Thoracic aorta (tissue), 2 donors: ENCODE measurements at places on chromosomes 5 and 9. TPM values are rescaled to one million over a fixed set of nuclear protein-coding genes. Genes with fewer than 3 reads are reported as not detected.

Gene CER1
- total RNA-seq = not detected

GRCh38 chr9:101635473-101635872, 40.7 kb upstream of the PPP3R2 start:
- no peak overlapping the region for H3K4me3 ChIP-seq
- no peaks in the 10 kb centered on the region for H3K4me1 ChIP-seq
- no peaks in the 10 kb centered on the region for H3K36me3 ChIP-seq
- DNase-seq = no peak
- no peak overlapping the region for H3K27ac ChIP-seq

Gene IDNK
- 2.1 TPM for total RNA-seq

- no peak overlapping the region for H3K27ac ChIP-seq
- no peak for DNase-seq
- H3K4me1 ChIP-seq = peaks cover 5% of the 10 kb centered on the region
Measured at GRCh38 chr5:115431116-115431515, 113.5 kb downstream of the FEM1C start.

DNA sequence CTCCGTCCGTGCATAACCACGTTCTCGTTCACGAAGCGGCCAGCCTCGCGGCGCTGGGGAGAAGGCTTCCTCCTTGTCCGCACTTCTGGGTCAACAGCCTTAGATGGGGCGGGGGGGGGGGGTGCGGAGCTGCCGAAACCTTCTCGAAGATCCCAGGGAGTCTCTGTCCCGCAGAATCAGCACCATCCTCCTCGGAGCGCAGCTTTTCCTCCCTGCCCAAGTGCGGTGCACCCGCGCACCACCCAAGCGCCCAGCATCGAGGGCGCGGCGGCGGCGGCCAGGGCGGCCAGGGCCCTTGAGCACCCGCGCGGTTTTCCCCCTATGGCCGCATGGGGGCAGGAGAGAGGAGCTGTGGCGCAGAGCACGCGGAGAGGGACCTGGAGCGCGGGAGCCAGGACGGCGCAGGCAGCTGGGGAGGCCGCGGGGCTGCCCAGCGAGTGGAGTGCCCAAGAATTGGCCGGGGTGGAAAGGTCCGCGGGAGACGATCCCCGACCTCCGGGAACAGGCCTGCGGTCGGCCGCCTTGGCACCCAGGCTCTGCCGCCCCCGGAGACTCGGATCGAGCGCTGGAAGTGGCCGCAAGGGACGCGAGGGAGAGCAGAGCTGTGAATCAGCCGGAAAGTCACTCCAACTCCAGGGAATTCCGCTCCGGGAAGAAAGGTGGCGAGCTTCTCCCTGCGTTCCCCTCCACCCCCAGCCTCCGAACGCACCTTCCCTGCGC, 43.1 kb downstream of the TMEM174 start:
- H3K27ac ChIP-seq = no peak overlapping the region
- no peaks in the 10 kb centered on the region for H3K36me3 ChIP-seq
- no peaks in the 10 kb centered on the region for H3K27me3 ChIP-seq
- peak; percentile 13 for DNase-seq
- H3K4me3 ChIP-seq = peak overlapping the region; percentile 68

DNA sequence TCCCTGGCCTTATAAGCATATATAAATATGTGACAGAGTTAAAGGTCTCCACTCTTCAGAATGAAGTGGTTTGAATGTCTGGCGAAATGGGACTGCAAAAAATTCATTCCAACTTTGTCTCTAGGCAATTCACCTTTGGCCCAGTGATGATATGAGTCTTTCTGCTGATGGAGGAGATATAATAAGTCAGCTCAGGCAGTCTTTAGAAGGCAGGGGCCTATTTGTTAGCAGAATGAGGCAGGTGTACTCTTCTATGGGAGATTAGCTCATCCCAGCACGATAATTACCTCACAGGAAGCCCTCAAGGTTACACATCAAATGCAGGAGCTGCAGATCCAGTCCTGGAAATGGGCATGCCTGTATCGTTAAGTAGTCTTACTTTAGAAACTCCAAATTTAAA, 300.5 kb downstream of the NR2F1-AS1 start:
- H3K4me3 ChIP-seq = no peak overlapping the region
- no peaks in the 10 kb centered on the region for H3K27me3 ChIP-seq
- H3K27ac ChIP-seq = no peak overlapping the region

Gene MPDZ
- total RNA-seq = 61.2 TPM

DNA sequence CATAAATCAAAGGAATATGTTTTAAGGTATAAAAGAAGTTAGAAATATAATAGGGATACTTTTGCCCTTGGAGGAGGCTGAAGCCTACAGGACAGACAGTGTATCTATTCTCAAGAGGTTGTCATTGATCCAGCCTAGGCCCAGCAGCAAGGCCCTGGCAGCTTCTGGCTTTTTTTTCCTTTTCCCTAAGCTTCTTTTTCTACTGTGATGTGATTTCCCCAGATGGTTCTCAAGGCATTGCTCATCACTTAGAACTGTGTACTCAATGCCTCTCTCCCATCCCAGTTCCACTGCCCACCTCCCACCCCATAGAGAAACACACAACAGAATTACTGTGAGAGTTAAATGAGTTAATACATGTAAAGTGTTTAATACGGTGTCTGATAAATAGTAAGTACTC, 88.6 kb downstream of the SLC44A1 start:
- H3K36me3 ChIP-seq = peaks cover 5% of the 10 kb centered on the region
- H3K27me3 ChIP-seq = no peaks in the 10 kb centered on the region
- no peak overlapping the region for H3K4me3 ChIP-seq
- no peak overlapping the region for H3K27ac ChIP-seq
- peaks cover 13% of the 10 kb centered on the region for H3K4me1 ChIP-seq

Gene NRG2
- 6.9 TPM for total RNA-seq

GRCh38 chr9:98080780-98081179, 24.2 kb downstream of the NANS start:
- no peaks in the 10 kb centered on the region for H3K27me3 ChIP-seq
- H3K4me1 ChIP-seq = no peaks in the 10 kb centered on the region
- no peak for DNase-seq
- H3K27ac ChIP-seq = peak overlapping the region; percentile 38

Gene FCN1
- total RNA-seq = 2.2 TPM

Gene S100Z
- not detected for total RNA-seq

Gene F2RL2
- 13.7 TPM for total RNA-seq

DNA sequence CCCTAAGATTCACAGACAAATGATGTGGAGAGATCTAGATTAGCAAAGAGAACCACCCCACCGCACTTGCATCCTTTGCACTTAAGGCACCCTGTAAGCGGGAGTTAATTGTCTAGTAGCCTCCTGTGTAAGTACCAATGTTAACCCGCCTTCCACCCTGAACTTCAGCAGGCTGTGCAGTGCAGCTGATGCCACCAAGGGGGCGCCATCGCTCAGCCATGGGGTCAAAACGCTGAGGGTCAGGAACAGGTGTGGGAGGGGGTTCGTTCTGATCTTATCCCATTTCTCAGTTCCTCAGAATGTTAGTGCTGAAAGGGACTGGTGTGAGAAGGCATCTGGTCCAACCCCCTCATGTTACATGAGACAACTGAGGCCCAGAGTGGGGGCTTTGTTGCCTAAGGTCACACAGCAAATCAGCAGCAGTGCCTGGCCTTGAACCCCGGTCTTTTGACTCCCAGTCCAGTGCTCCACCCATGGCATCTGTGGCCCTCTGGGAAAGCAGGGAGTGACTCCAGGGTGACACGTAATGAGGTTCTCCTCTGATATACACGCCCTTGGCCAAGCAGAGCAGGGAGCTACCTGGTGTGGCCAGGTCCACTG, 57.3 kb downstream of the CYFIP2 start:
- no peaks in the 10 kb centered on the region for H3K4me1 ChIP-seq
- peaks cover 16% of the 10 kb centered on the region for H3K36me3 ChIP-seq
- no peak overlapping the region for H3K27ac ChIP-seq

Gene TMEM215
- total RNA-seq = not detected

- no peaks in the 10 kb centered on the region for H3K27me3 ChIP-seq
- H3K4me1 ChIP-seq = peaks cover 5% of the 10 kb centered on the region
- no peak overlapping the region for H3K27ac ChIP-seq
- no peak for DNase-seq
- H3K36me3 ChIP-seq = no peaks in the 10 kb centered on the region
- H3K4me3 ChIP-seq = no peak overlapping the region
Measured at GRCh38 chr9:137672907-137673791, 54.3 kb downstream of the EHMT1 start.

Gene ECM2
- 78.7 TPM for total RNA-seq

Gene IFNB1
- total RNA-seq = not detected

Gene OCLN
- 8.5 TPM for total RNA-seq

DNA sequence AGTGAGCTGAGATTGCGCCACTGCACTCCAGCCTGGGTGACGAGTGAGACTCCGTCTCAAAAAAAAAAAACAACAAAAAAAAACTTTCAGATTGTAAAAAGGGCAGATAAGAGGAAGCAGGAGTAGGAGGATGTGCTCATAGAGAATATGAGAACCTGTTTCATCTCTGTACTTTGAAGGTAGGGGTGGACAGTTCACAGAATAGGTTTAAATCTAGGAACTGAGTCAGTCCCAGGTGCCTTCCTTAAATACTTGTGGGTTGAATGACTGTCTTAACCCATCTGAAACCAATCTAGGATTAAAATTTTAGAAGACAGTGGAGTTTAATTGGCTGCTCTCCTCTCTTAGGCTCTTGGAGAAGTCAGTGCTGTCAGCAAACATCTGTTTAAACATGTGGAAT, 12.4 kb downstream of the POLK start:
- peaks cover 17% of the 10 kb centered on the region for H3K4me1 ChIP-seq
- DNase-seq = no peak
- H3K4me3 ChIP-seq = no peak overlapping the region

DNA sequence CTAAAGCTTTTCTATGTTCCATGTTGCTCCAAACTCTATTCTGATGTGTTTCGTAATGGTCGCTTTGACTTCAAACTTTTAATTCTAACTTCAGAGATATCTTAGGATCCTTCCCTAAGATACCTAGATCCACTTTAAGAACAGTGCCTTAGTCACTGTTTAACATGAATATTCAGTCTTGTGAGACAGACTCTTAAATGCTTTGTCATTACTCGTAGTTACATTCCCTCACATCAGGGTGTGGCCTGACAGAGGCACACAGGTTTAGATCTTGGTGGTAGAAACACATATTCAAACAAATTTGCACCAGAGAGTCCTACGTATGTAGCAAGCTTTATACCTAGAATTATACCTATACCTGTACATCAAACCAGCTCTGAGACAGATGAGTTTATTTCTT, 687.0 kb upstream of the C9orf72 start:
- H3K27ac ChIP-seq = no peak overlapping the region
- H3K4me3 ChIP-seq = no peak overlapping the region
- H3K36me3 ChIP-seq = no peaks in the 10 kb centered on the region
- DNase-seq = no peak
- no peaks in the 10 kb centered on the region for H3K27me3 ChIP-seq

GRCh38 chr5:104178829-104179456, 616.4 kb upstream of the NUDT12 start:
- H3K4me1 ChIP-seq = no peaks in the 10 kb centered on the region
- no peak for DNase-seq
- H3K36me3 ChIP-seq = no peaks in the 10 kb centered on the region
- H3K4me3 ChIP-seq = no peak overlapping the region
- H3K27ac ChIP-seq = no peak overlapping the region
- no peaks in the 10 kb centered on the region for H3K27me3 ChIP-seq

Gene SLC9A3
- 1.8 TPM for total RNA-seq

Gene IL4
- total RNA-seq = not detected

Gene FBP2
- total RNA-seq = 0.49 TPM

Gene PALM2AKAP2
- total RNA-seq = 84.2 TPM

GRCh38 chr5:73179730-73180129, 6.7 kb downstream of the TMEM174 start:
- H3K27ac ChIP-seq = no peak overlapping the region
- no peak for DNase-seq
- H3K27me3 ChIP-seq = no peaks in the 10 kb centered on the region
- H3K4me1 ChIP-seq = no peaks in the 10 kb centered on the region
- no peaks in the 10 kb centered on the region for H3K36me3 ChIP-seq

GRCh38 chr5:122941737-122942136, 94.8 kb downstream of the PPIC start:
- no peaks in the 10 kb centered on the region for H3K27me3 ChIP-seq
- DNase-seq = no peak
- H3K4me1 ChIP-seq = no peaks in the 10 kb centered on the region
- no peak overlapping the region for H3K4me3 ChIP-seq
- no peak overlapping the region for H3K27ac ChIP-seq

DNA sequence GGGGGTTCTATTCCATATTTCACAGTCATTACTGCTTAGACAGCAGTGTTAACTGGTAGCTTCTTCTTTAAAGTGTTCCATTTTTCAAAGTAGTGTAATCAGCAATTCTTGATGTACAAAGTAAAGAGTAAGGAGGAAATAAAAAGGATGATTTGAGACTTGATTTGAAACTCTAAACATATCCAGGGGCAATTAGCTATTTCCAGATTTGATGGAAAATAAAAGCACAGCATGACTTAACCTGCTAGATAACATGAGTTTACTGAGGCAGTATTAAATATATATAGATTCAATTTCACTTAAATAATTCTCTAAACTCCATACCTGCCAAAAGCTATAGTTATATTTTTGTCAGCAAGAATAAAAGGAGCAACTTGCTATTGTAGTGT, 29.8 kb downstream of the NR2F1 start:
- no peaks in the 10 kb centered on the region for H3K36me3 ChIP-seq
- H3K27ac ChIP-seq = no peak overlapping the region
- peaks cover 4% of the 10 kb centered on the region for H3K4me1 ChIP-seq
- H3K4me3 ChIP-seq = no peak overlapping the region
- no peak for DNase-seq

DNA sequence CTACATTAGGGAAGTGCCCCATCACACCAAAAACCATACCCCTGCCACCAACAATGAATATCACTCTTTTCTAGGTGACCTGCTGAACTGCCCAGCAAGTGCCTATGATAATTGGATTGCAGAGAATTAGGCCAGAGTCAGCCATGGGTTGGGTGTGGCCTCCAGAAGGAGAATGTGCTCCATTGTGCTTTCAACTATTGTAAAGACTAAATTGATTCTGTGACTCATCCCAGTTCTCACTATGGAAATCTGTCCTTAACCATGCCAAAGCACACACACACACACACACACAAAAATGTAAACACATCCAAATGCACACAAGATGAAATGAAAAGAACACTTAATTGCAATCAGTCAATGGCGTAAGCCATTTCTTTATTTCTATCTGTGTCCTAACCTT, 25.7 kb downstream of the DRD1 start:
- no peak overlapping the region for H3K27ac ChIP-seq
- peaks cover 6% of the 10 kb centered on the region for H3K4me1 ChIP-seq
- no peaks in the 10 kb centered on the region for H3K27me3 ChIP-seq
- H3K4me3 ChIP-seq = no peak overlapping the region
- H3K36me3 ChIP-seq = no peaks in the 10 kb centered on the region
